ENCODE measurements at places on chromosomes 1 and 21.

DNA sequence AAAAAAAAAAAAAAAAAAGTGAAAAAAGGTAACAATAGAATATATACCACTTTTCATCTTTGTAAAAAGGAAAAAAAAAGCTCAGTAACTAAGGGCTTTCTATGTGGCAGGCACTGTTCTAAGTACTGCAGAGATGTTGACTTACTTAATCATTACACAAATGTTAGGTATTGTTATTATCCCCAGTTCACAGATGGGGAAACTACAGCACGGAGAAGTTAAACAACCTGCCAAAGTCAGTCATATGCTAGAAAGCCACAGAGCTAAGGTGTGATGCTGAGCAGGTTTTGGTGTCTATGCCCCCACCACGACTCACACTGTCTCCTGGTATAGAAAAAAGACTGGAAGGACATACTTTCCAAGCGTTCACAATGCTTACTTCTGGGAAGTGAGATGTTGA lies 6.6 kb upstream of the PNRC2 start:
- DNase-seq: no peak

DNA sequence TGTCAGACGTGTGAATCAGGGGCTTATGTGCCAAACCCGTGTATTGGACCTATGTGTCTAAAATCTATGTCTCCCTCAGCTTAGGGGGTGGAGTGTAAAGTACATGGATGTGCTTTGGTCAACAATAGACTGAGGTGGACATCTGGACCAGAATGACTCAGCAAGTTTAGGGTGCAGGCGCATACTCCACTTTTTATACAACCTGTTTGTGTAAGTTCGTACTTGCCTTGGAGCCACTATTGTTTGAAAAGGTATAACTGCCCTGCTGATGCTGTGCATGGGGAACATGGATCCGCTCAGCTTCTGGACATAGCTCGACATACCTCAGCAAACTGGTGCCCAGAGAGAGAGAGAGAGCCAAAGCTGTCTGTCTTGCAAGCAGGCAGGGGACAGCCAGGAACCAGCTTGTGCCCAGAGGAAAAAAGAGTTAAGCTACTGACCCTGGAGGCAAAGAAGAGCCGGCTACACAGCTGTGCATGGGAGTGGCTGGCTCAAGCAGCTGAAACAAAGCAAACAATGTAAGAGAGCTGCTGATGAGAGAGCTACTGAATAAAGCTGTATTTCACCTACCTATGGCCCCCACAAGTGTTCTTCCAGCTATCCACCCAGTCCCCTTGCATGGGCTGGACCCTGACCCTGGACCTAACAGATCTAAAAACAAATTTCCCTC lies 41.2 kb downstream of the GJA5 start:
- peak; percentile 19 for DNase-seq

DNA sequence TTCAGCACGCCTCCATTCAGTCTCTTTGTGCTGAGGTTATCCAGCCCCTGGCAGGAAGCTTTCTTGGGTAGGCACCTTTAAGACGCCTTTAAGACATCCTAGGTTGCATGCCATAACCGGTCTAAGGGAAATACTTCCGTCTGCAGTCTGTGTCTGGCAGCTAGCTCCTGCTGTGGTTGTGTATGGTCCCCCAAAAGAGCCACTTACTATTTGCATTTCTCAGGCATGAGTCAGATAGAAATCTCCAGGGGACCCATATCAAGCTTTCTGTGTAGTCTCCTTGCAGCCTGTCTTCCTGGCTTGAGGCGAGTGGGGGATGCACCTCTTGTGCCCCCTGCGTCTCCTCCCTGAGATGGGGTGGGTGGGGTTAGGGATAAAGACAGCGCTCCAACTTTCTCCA lies 10.0 kb upstream of the RYR2 start:
- DNase-seq: no peak

DNA sequence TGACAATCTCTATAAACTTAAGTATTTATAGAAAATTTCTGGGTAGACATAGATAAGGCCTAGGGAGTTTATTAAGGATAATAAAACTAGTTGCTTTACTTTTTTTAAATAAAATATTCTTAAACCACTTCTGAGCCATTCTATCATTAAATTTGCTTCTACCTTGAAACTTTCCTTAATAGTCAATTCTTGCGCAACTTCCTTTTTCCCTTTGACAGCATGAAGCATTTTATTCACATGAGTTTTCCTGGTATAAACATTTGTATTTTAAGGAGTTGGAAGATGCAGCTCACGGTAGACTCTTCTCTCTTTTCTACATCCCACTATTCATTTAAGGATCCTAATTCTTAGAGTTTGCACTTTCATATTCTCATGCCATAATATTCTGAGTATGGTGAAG lies 75.8 kb upstream of the DPH5 start:
- DNase-seq: no peak

GRCh38 chr1:27915082-27915575 lies 19.7 kb upstream of the SMPDL3B start:
- no peak for DNase-seq

DNA sequence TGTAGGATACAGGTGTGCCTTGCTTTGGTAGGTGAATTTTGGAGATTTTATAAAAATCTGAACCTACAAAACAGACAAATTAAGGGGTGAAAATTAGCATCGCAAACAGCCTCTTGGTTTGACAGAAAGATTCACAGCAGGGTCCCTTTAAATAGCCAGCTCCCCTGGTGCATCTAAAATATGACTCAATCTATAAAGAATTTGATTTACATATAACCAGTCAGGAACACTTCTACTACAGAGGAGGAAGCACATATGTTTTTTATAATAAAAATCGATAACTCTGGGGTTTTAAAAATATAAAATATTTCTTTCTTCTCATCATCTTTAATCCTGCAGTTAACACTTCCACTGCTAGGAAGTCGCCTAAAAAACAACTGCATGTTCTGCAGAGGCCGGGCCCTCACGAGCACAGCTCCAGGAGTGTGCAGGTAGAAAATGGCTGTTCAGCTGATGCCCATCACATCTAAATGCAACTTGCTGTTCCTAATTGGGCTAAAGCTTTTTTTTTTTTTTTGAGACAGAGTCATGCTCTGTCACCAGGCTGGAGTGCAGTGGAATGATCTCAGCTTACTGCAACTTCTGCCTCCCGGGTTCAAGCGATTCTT lies 203.4 kb downstream of the HS2ST1 start:
- DNase-seq: no peak

- DNase-seq: no peak
Measured at GRCh38 chr1:59445040-59445439, 148.1 kb downstream of the FGGY start.

- no peak for DNase-seq
Measured at GRCh38 chr1:43651902-43652301, 2.0 kb downstream of the KDM4A start.

DNA sequence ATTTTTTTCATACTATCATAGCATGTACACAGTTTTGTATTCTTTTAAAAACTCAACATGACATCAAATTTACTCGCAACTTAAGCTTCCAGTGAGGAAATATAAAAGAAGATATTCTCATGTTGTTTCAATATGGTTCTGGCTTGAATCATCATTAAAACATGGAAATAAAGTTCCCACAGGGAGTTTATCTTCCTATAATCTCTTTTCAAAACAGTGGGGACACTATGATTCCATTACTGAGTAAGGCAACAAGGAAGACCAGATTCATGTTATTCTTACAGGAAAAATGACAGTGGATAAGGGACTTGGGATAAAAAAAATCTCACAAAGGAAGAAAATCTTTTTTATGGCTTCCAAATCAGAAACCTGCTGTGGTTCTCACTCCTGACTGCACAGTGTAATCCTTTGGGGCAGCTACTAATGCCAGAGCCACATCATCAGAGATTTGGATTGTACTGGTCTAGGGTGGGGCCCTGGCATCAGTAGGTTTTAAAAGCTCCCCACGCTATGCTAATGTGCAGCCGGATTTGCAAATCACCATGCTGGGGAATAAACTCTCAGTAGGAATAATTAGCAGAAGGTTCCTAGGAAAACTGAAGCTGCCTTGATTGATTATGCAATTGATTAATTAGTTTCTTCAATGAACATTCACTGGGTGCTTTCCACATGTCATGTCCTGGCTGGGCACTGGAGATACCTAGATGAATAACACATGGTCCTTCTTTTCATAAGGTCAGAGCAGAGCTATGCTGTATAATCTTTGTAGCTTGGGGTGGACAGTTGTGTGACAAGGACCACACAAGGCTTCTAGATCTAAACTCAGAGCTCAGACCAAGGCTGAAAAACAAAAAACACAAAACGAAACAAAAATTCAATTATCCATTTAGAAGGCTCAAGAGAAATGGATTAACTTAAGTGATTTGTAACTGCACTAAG lies 71.1 kb upstream of the C8B start:
- DNase-seq: no peak
